NCI-H524 (cell line): ENCODE measurements at places on chromosomes 3 and 15.

DNA sequence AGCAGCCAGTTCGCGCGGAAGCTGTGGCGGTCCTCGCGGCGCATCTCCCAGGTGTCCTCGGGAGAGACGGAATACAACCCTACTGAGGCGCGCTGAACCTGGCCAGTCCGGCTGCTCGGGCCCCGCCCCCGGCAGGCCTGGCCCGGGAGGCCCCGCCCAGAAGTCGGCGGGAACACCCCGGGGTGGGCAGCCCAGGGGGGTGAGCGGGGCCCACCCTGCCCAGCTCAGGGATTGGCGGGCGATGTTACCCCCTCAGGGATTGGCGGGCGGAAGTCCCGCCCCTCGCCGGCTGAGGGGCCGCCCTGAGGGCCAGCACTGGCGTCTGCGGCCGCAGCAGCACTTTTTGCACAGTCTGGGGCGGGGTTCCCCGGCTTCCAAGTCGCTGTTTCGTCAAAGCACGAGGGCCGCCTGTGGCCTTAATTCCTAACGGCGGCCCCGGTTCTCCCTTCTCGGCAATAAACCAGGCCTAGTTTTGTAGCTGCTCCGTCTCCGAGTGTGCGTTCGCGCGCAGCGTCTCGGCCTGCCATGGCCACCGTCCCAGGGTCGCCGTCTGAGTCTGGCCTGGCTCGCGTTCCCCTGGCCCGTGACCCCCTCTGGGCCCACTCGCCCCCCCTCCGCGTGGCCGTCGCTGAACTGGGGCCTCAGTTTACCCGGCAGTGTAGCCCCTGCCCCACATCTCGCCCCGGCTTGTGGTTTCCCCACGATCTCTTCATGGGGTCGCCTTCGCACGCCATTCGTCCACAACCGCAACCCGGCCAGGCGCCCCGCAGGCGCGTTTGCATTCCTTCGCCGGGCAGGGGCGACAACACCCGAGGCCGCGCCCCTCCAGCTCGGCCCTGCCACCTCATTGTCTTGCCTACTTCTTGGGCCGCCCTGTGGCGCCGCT is 30.0 kb downstream of the NBEAL2 start:
- peak; percentile 63 for DNase-seq

DNA sequence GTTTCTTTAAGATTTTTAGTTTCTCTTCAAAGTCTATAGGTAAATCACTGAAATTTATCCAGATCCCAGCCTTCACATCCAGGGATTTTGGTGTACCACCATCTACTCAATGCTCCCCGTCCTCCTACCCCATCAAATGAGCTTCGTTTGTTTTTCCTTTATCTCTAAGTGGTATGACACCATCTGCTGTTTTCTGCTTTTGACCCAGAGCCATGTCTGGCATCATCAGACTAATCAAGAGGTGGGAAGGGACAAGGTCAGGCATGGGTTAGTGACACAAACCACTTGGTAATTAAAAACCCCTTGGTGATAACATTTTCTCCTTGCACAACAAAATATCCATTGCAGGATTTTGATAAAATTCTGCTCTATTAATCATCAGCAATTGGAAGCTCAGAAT is 92.7 kb upstream of the GOLGA8J start:
- peak; percentile 84 for DNase-seq

GRCh38 chr3:125035217-125035616 is 20.6 kb downstream of the HEG1 start:
- DNase-seq = no peak

GRCh38 chr15:63234451-63234870 is 42.9 kb upstream of the APH1B start:
- no peak for DNase-seq

DNA sequence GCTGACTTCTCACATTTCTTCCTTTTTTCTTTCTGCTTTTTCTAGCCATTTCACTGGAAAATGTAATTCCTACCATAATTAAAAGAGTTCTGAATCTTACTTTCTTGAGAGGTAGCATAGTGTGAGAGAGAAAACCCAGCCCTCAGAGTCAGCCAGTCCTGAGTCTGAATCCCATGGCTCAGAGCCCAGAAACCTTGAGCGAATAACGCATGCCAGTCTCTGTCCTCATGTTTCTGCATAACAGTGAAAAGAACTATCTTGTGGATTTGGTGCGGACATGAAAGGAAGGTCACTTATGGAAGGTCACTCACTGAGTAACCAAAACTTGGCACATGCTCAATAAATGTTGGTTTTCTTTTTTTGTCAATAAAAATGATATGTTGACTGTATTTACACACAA is 29.3 kb upstream of the SLCO3A1 start:
- no peak for DNase-seq

DNA sequence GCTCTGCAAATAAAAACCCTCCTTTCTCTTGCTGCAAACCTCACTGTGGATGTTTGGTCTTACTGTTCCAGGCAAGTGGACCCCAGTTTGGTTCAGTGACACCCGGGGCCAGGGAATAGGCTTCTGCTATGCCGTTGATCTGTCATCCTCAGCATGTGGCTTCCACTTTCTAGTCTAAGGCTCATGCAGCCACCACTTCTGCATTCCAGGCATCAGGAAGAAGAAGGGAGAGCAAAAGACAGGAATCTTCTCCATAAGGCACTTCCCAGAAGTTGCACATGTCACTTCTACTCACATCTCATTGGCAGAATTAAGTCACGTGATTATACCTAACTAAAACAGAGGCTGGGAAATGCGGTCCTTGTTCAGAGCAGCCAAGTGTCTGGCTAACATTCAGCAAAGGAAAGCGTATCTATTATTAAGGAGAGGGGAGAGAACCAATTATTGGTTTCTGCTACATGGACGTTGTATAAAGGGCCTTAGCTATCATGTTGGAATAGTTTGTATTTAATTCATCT is 173.6 kb upstream of the PFN2 start:
- DNase-seq = no peak

DNA sequence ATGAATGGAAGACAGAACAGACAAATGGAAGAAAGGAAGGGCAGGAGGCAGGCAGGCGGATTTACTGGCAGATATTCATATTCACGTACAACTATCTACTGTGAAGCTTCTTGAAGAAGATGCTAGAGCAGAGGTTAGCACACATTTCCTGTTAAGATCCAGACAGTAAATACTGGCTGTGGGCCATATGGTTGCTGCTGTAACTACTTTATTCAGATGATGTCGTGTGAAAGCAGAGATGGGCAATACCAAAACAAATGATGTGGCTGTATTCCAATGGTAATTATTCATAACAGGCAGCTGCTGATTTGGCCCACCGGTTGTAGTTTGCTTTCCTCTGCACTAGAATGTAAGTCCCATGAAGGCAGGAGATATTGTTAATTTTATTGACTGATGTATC is 115.7 kb upstream of the PRTG start:
- no peak for DNase-seq

DNA sequence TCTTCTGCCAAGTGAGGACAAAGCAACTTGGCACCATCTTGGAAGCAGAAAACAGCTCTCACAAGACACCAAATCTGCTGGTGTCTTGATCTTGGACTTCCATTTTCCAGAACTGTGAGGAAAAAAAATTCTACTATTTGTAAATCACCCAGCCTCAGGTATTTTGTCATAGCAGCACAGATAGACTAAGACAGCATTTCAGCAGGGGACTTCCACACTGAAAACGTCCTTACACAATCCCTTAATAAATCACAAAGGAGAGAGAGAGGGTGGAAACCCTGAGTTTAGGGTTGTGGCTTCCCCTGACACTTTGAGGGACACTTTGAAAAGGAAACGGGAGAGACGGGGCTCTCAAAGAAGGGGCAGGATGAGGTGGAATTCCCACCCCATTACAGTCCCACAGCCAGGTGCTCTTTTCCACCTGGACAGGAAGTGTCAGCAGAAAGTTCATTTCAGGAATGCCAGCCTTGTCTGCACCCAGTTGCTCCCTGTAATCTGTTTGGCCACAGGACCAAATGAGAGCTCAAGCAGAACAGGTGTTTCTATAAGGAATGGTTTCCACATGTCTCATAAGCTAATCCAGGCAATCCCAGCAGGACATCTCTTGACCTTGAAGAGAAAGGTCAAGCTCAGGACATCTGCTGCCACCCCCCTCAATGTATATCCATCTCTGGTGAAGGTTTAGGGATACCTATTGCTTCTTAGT is 51.3 kb downstream of the MYLK start:
- peak; percentile 54 for DNase-seq

DNA sequence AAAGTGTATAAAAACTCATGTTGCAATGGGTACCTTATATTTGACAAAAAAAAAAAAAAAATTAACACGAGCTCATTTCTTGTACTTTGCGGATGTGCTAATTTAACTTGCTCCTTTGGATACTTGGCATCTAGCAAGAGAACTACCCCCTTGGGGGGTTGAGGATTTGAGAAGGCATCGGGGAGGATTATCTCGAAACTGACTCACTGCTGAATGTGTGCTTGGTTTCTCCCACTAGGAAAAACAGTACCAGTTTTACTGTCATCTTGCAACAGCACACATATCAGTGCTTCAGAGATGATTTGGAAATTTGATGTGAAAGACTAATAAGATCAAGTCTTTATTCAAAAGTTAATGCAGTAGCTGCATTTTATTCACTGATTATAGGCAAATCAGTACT is 891 bp downstream of the EXOG start:
- peak; percentile 64 for DNase-seq

DNA sequence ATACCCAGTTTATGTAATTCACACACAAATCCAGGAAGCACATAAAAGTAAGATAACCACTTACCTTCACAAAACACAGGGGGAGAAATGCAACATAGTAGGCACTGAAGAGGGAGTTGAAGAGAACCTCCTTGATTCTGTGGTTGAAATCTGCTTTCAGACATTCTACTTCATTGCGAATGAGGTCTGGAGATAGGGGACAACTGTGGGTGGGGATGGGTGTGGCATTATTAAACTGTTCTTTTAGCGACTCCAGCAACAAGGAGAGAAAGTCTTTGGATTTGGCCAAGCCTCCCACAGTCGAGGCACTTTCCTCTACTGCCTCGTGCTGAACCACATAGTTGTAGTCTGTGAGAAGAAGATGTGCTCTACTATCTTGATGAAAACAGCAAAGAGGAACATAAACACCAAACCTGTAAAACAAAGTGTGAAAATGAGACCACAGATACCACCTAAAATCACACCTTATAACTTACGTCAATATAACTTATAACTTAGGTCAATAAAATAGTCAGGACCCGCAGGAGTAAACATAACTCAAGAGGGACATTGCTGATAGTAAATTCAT is 25.6 kb downstream of the TMEM39A start:
- DNase-seq = no peak

GRCh38 chr3:132241776-132242514 is 75.3 kb upstream of the ACP3 start:
- DNase-seq = peak; percentile 81

DNA sequence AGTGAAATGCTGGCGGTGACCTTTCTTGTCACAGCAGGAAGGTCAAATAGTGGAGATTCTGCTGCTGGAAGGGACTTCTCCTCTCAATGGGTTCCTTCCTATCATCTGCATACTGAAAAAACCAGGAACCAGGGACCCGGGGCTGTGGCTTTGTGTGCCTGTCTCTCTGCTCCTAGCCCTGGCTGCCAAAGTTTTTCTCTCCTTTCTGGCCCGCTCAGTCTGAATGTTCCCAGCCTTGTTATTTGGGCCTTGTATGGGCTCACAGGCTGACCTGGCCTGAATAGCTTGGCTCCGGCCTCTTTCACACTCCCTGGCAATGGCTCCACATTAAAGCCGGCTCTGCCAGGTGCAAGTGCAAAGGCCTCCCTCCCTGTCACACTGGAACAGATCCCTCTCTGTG is 94.7 kb downstream of the LRIG1 start:
- DNase-seq = no peak

GRCh38 chr3:108281670-108282069 is 14.7 kb upstream of the HHLA2 start:
- no peak for DNase-seq

GRCh38 chr3:149844091-149844490 is 31.1 kb downstream of the RNF13 start:
- no peak for DNase-seq

- DNase-seq = no peak
Observed at GRCh38 chr3:46675426-46675825, 18.1 kb downstream of the ALS2CL start.

DNA sequence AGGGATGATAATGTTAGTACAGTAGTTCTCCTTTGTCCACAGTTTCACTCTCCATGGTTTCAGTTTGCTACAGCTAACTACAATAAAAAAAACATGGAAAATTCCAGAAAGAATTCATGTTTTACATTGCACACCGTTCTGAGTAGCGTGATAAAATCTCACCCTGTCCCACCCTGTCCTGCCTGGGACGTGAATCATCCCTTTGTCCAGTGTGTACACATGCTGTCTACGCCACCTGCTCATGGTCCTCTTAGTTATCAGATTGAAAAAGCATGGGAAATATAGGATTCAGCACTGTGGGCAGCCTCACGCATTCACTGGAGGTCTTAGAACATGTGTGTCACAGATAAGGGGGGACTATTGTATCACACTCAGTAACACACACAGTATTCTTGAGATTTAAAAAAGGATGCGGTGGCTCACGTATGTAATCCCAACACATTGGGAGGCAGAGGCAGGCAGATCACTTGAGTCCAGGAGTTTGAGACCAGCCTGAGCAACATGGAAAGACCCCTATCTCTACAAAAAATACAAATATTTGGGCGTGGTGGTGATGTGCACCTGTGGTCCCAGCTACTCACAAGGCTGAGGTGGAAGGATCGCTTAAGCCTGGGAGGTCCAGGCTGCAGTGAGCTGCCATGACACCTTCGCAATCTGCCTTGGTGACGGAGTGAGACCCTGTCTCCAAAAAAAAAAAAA is 8.7 kb upstream of the FLNB start:
- no peak for DNase-seq

DNA sequence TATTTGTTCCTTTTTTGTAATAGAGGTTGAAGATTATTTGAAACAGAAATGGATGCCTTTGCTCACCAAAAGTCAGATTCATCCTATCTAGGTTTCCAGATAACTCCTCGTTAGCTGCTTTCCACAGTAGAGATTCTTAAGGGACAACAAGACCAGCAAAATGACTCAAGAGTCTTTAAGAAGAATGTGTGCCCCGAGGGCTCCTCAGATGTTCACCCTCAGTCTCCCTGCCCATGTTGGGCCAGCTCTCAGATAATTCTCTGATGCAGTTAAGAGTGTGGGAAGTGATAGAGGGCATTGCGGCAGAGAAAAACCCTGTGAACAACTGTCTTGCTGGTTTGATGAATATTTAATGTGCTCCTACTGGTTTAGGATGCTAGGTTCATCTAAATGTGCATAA is 251.1 kb downstream of the PTPRG start:
- DNase-seq = no peak

- DNase-seq = no peak
Observed at GRCh38 chr3:187742351-187743171, 2.7 kb downstream of the BCL6 start.

GRCh38 chr15:83099290-83099689 is 8.2 kb upstream of the TM6SF1 start:
- DNase-seq = no peak
